Activated CD4-positive, alpha-beta T cell treated with anti-CD3 and anti-CD28 coated beads, Interleukin-2, Interleukin-4, amounts not matched to agents 100 ng/mL and 50 ng/mL, durations not matched to agents 16 hours and 8 hours (primary cell): ENCODE measurements at places on chromosomes 7 and 10.

GRCh38 chr7:75738604-75738974 lies at the start of gene HIP1:
Gene HIP1, minus strand, starts transcription at chr7:75738941. Its CDS starts 21 bp downstream, at chr7:75738920.
- DNase-seq = no peak

- DNase-seq = peak; percentile 2
These were observed at the start of gene NPTX2 for GRCh38 chr7:98617051-98617959. Gene NPTX2, plus strand, starts transcription at chr7:98617285. Its CDS starts 177 bp downstream, at chr7:98617462.

GRCh38 chr10:114337510-114338462 lies 66.5 kb downstream of the AFAP1L2 start:
- DNase-seq = peak; percentile 1

DNA sequence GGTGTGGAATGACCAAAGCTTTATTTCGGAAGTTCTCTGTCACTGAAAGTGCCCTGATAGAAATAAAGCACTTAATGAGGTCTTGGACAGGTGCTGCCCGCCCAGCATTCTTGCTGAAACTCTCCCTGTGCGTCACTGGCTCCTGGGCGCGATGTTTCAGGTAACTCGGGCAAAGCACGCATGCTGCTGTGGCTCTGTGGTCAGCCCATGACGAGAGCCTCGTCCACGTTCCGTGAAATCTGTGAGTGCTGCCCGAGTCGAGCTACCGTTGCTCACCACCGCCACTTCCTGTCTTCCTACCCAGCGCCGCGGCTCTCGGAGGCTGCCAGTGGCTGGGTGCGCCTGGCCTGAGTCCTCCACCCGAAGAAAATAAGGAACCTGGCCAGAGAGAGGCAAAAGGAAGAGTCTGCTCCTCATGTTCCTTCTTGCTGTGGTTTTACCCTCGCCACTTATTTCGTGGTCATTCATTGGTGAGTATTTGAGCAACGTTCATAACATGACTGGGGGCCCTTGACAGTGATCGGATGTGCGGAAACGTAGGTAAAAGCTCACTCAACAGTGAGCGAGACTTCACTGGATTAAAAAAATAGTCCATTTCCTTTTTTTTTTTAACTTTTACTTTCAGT lies 95.5 kb downstream of the MAP3K8 start:
- DNase-seq = peak; percentile 83

DNA sequence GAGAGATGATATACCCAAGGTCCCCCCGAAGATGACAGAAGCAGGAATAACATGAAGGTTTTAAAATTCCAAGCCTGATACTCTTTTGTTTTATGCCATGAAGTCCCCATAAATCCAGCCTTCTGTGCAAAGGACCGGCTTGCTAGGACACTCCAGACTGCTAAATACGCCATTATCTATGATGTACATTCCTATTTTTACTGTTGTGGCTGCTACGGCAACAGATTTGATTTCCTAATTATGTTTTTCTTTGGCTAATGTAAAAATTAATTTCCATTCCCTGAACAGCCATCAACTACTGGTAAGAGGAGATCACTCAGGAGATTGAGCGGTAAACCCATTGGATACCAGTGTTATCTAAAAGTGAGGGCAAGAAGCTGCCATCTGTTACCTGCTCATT lies 1090.8 kb downstream of the TYW1 start:
- DNase-seq = no peak

DNA sequence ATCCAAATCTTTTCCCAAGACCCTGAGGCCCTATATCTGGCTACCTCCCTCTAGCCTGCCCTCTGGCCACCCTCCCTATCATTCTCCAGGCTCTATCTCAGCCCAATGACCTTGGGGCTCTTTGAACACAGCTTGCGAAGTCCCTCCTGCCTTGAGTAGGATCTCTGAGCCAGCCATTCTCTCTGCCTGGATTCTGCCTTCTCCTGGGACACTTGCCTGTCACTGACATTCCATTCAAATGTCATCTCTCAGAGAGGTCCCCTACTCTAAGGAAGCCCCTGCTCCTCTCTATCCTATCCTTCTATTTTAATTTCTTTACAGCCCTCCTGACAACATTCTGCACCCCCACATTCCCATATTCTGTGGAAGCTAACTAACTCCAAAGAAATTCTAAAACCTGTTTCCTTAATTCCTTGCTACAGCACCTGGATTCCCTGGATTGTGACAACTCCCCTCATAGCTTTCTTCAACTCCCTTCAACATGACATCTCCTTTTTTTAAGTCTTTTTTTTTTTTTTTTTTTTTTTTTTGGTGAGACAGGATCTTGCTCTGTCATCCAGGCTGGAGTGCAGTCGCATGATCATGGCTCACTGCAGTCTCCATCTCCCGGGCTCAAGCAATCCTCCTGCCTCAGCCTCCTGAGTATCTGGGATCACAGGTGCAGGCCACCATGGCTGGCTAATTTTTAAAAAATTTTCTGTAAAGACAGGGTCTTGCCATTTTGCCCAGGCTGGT lies 81.0 kb upstream of the ASAH2 start:
- DNase-seq = no peak

DNA sequence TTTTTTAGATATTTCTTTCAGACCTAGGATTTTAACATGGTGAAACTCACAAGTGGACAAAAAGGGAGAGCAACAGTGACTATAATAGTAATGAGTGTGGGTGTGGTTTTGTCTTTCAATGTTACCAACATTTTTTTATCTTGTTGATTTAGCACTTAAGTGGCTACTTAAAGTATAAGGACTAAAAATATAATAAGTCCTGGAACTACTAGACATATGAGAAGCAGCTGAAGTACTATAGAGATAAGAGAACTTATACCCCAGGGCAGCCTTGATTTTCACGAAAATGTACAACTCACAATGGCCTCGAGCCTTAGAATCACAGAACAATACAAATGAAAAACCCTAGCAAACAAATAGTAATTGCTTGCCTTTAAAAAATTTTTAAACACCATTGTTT lies 1151.8 kb downstream of the TYW1 start:
- DNase-seq = no peak

DNA sequence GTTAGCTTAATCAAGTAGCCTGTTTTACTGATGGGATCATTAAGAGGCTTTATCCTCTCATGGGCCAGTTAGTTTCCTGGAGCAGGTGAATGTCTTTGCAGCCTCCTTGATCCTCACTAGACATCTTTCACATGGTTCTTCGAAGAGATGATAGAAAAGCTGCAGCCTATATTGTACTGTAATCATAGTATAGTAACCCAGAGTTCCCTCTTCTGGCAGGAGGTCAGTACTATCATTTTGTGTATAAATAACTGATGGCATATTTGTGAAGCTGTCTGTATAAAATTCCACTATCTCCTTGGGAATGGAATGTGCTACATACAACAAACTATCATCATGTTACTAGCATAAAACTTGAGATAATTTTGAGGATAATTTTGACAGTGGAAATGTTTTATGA lies 123.8 kb upstream of the PRPS1L1 start:
- no peak for DNase-seq

GRCh38 chr7:1087952-1088920 lies at the start of gene GPER1:
Gene GPER1, plus strand, starts transcription at chr7:1088113. Its CDS starts 3,616 bp downstream, at chr7:1091729.
- DNase-seq = no peak

GRCh38 chr7:147053746-147054145 lies 937.1 kb downstream of the CNTNAP2 start:
- no peak for DNase-seq

DNA sequence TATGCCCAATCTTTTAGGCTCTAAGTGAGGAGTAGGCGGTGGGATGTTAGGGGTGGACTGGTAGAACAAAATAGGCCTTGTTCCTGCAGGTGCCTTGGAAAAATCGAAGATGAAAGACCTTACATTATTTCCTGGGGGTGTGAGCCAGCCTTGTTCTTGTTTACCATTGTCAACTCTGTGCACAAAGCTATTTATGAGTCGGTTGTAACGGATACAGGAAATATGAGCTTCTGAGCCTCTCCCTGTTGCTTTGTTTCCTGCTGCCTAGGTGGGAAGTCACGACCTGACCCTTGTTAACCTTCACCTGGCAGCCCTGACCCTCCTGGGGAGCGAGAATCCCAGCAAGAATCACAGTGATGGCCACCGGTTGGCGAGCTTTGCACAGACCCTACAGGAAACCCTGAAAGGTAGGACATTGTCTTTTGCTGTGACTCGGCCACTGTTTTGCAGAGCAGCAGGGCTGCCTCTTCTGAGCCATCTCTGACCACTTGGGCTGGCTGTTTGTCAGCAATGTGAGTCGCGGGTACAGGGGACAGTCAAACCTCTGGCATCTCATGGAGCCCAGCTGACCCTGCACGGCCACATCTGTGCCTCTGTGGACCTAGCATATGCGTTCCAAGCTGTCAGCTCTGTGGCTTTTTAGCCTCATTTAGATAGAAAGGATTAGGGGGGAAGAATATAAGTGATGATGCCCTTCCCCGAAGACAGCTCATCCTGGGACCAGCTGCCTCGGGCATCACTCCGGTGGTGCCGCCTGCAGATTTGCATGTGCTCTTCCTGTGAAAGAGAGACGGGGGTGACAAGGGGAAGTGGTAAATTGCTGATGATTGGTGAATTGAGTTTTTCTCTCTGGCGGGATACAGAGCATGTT lies 102.1 kb upstream of the ANLN start:
- peak; percentile 80 for DNase-seq

DNA sequence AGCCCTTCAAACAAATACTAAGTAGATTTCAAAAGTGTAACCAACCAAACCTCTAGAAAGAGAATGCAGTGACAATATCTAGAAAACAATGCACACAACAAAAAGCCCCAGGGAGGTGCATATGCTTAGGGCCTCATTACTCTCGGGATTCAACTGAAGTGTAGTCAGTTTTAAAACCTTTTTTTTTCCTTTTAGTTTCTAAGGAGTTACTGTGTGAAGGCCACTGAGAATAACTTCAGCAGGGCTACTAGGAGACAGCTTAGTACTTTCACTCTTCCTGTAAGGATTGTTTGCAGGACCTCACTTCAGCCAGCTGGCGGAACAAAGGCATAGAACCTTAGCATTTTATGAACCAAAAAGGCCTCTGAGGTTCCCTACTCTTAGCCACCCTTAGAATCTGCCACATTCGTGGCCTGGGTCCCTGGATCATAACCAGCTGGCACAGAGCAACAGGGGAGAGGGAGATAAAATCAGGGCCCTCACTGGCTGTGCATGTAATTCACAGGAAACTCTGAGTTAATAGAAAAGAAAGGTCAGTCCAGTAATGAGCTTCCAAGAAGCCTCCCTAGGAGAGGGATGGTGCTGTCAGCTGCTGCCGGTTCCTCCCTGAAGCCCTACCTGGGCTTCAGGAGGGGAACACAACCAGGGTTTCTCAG lies 3.6 kb downstream of the VOPP1 start:
- DNase-seq = no peak

GRCh38 chr7:106356-106755 lies 86.0 kb upstream of the FAM20C start:
- DNase-seq = peak; percentile 7

DNA sequence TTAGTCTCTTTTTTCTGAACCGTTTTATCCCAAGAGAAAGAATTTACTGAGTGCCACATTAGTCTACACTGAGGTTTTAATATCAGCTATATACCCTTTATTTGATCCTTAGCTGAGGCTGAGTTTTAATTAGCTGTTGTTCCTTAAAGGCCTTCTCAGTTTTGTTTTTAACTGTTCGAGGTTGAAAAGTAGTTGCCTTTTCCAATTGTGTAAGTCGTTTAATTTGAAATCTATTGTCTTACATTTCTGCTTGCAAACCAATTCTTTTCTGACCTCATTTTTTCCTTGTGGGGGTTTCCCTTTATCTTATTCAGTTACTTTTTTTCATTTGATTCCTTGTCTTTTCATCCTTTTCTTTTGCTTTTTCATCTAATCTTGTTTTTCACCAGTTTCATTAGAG lies 30.8 kb downstream of the UMAD1 start:
- no peak for DNase-seq

- DNase-seq = no peak
These were observed 6.6 kb downstream of the MRPL43 start for GRCh38 chr10:100980711-100981110.

- no peak for DNase-seq
These were observed 178.0 kb upstream of the GLI3 start for GRCh38 chr7:42414941-42415505.

GRCh38 chr7:141097430-141097829 lies 23.6 kb downstream of the TMEM178B start:
- no peak for DNase-seq

- DNase-seq = no peak
These were observed 9.1 kb upstream of the DENND2A start for GRCh38 chr7:140649556-140650205.

DNA sequence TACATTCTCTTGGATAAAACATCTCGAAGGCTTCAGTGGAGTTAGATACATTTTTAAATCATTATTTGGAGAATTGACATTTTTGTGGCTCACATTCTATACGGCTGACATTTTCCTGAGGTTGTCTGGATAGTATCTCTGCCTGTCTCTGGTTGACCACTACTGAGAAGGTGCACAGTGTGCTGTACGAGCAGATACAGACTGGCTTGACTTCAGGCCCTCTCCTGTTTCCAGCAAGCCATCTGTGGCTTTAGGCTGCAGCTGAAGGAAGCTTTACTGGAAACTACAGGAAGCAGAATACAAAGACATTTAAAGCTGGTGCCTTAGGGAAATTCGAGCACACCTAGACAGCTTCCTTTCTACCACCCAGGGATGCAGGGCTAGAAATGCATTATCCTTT lies 39.3 kb upstream of the RSU1 start:
- no peak for DNase-seq

- DNase-seq = no peak
These were observed 3.9 kb downstream of the LRWD1 start for GRCh38 chr7:102468478-102469350.

- no peak for DNase-seq
These were observed 84.6 kb downstream of the ZMYND11 start for GRCh38 chr10:219731-220472.

DNA sequence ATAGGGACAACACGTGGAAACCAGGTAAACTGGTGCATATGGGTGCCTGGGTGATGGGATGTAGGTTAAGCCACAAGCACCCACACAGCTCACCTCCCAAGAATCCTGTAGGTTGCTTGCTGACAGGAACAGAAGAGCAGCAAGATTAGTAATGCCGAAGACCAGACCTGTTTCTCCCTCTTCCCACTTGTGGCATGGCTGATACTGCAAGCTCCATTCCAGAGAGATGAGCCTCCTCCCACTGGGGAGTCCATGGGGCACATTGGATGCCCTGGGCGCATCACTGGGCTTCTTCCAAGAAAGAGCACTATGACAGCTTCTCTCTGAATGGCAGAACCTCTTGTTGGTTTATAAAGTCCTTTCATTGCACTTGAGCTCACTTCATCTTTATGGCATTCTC lies 44.4 kb upstream of the LOXL4 start:
- no peak for DNase-seq

GRCh38 chr7:159210581-159211235 lies 66.0 kb upstream of the VIPR2 start:
- DNase-seq = no peak

DNA sequence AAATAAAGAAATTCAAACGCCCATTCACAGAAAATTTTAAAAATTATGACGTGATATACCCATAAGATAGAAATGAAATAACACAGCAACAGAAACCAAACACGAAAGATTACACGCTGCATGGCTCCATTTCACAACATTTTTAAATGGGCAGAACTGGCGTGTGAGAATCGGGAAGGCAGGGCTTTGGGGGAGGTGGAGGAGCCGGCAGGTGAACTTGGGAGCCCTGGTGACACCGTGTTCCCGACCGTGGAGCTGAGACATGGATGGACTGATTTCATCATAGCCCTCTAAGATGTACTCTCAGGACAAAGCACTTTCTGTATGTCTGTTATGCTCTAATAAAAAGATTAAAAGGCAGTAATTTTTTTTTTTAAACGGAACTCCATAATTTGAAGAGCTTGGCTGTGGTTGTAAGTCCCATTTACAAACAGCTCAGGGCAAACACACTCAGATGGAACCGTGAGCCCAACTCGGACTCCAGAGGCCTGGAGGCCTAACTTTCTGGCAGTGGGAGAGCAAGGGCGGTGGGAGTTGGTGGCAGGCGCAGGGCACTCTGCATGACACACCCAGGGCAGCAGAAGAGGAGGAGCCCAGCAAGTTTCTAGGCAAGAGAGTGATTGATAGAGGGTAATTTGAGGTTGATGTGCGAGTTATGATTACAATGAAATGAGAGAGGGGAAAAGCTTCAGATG lies 203.4 kb downstream of the MAD1L1 start:
- no peak for DNase-seq
